ENCODE measurements at places on chromosomes 4 and X. TPM values are rescaled to one million over a fixed set of nuclear protein-coding genes. Genes with fewer than 3 reads are reported as not detected.

- no peaks in the 10 kb centered on the region for H3K27me3 ChIP-seq
- no peak overlapping the region for H3K27ac ChIP-seq
These were observed 485.5 kb downstream of the NAF1 start for GRCh38 chr4:162681212-162681611.

GRCh38 chr4:15078682-15079642, 76.7 kb downstream of the CPEB2 start:
- no peaks in the 10 kb centered on the region for H3K36me3 ChIP-seq
- peak overlapping the region; percentile 13 for H3K27ac ChIP-seq
- DNase-seq: no peak

- H3K36me3 ChIP-seq: no peaks in the 10 kb centered on the region
- H3K4me1 ChIP-seq: no peaks in the 10 kb centered on the region
- H3K27ac ChIP-seq: no peak overlapping the region
- no peak for DNase-seq
- no peaks in the 10 kb centered on the region for H3K27me3 ChIP-seq
- H3K4me3 ChIP-seq: no peak overlapping the region
These were observed 47.8 kb downstream of the CRLF2 start for GRCh38 chrX:1164322-1165288.

- DNase-seq: no peak
- no peak overlapping the region for H3K27ac ChIP-seq
- H3K36me3 ChIP-seq: no peaks in the 10 kb centered on the region
- H3K4me1 ChIP-seq: no peaks in the 10 kb centered on the region
- no peaks in the 10 kb centered on the region for H3K27me3 ChIP-seq
- no peak overlapping the region for H3K4me3 ChIP-seq
These were observed 208.9 kb downstream of the FAM47A start for GRCh38 chrX:33923262-33923661.

DNA sequence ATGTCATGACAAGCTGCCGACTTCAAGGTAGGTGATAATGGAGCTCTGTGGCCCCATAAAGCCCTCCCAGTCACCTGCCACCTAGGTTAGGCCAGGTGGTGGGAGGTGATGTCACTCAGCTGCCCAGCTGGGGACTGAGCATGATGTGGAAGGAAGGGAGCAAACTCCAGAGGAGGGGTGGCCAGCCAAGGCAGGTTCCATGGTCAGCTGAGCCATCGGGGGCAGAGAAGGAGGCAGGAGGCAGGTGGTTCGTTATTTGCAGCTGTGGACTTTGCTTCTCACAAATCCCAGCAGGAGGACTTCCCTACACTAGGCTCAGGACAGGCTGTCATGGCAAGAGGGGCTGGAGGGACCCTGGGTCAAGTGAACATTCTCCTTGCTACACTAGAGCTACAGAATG, 2.1 kb downstream of the CCDC120 start:
- H3K4me3 ChIP-seq: no peak overlapping the region
- H3K27ac ChIP-seq: no peak overlapping the region
- no peaks in the 10 kb centered on the region for H3K4me1 ChIP-seq
- no peaks in the 10 kb centered on the region for H3K27me3 ChIP-seq

DNA sequence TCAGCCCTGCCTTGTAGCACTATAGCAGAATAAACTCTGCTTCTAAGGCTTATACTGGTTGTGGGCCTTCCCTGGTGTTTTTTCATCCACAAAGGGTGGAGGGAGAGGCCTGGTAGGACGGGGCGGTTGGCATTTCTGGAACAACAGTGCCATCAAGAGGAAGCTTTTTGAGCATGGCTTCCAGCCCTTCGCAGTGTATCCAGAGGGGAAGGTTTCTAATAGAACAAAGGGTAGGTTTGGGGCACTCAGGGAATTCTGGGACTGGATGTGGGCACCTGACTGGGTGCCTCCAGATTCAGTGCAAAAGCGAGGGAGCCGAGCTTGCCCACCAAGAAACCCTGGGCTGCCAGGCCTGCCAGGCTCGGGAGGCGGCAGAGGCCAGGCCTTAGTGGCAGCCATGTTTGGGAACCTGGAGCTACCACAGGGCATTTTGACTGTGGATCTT, 229.6 kb upstream of the AGTR2 start:
- DNase-seq: no peak
- no peaks in the 10 kb centered on the region for H3K36me3 ChIP-seq
- no peak overlapping the region for H3K4me3 ChIP-seq
- no peaks in the 10 kb centered on the region for H3K4me1 ChIP-seq

GRCh38 chrX:20143111-20143510, 1.5 kb upstream of the EIF1AX start:
- DNase-seq: no peak
- no peaks in the 10 kb centered on the region for H3K4me1 ChIP-seq
- peak overlapping the region; percentile 44 for H3K27ac ChIP-seq
- H3K27me3 ChIP-seq: no peaks in the 10 kb centered on the region
- H3K4me3 ChIP-seq: no peak overlapping the region

DNA sequence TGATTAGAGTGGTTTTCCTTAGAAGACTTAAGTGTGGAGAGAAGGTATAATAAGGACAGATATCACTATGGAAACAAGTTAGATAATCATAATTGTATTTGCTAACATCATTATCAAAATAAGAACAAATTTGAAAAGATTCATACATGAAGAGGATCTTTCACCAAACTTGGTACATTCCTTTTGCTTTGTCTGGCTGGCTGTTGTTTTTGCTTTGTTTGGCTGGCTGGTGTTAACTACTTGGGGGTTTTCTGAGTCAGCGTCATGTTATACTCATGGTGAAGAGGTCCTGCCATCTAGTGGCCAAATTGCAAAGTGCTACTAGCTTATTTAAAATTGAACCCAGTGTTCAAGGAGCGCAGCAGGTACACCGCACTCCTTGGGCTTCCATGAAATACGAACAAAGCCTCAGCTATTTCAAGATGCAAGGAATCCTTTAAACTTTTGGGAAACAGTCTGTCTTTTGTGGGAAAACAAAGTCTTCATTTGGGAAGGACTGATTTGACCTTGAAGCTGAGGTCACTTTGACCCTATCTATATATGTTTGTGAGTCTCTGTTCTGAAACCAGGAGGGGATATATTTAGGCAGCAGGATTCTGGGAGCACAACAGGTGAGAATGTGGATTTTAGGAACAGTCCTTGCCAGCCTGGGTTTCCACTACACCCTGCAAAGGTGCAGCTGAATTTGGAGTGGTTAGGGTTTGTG, 129.7 kb downstream of the PLS3 start:
- DNase-seq: peak; percentile 23
- H3K36me3 ChIP-seq: no peaks in the 10 kb centered on the region
- no peaks in the 10 kb centered on the region for H3K4me1 ChIP-seq
- H3K27ac ChIP-seq: peak overlapping the region; percentile 78
- no peaks in the 10 kb centered on the region for H3K27me3 ChIP-seq

DNA sequence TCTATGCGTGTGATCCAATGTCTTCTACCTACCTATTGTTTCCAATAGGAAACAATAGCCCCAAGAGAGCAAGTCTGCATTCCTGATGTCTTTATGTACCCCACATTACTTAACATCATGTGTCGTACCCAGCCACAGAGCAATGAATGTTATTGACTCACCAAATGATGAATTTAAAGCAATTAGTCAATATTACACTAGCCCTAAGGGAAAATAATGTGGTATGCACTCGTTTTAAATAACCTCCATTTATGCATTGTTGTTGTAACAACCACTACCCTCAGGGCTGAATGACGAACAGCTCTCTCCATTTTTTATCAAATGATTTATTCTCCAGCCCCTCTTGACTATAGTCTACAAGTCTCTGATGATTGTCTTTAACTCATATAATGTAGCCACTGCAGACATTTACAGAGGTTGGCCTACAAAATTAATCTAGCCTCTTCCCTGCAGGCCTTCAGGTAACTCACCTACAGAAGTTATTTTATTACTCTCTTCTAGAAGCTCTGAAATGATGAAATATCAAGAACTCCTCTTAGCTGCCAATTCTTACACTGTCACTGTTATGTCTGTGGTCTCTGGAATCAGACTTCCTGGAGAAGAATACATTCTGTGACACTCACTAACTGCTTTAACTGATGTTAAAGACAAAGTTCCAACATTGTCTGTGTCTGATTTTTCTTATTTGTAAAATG, 601.7 kb upstream of the GRIA3 start:
- H3K36me3 ChIP-seq: no peaks in the 10 kb centered on the region
- no peak overlapping the region for H3K27ac ChIP-seq
- no peaks in the 10 kb centered on the region for H3K27me3 ChIP-seq
- no peak for DNase-seq

- no peak overlapping the region for H3K4me3 ChIP-seq
- H3K27me3 ChIP-seq: no peaks in the 10 kb centered on the region
- no peak for DNase-seq
- H3K4me1 ChIP-seq: no peaks in the 10 kb centered on the region
These were observed 368.7 kb upstream of the FTHL17 start for GRCh38 chrX:31440546-31440945.

DNA sequence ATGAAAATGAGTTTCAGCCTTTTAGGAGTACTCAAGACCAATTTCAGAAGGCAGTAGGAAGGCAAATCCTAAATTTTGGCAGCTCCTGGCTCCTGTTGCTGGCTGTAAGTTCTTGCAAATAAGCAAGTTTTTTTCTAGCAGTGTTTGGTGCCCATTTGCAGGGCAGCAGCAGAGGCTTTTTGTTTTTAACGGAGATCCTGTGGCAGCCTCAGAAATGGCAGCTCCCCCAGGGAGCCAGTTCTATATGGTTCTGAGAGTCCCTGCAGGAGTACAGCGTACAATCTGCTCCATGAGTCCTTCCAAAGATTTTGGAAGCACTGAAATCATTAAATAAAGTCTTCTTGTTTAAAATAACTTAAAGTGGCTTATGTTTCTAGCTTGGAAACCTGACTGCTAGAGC, 171.9 kb downstream of the NDST4 start:
- no peaks in the 10 kb centered on the region for H3K27me3 ChIP-seq
- DNase-seq: no peak
- no peaks in the 10 kb centered on the region for H3K36me3 ChIP-seq
- H3K27ac ChIP-seq: no peak overlapping the region
- H3K4me3 ChIP-seq: no peak overlapping the region

- H3K27ac ChIP-seq: no peak overlapping the region
- H3K36me3 ChIP-seq: no peaks in the 10 kb centered on the region
- H3K4me3 ChIP-seq: no peak overlapping the region
- no peaks in the 10 kb centered on the region for H3K4me1 ChIP-seq
- DNase-seq: no peak
- H3K27me3 ChIP-seq: no peaks in the 10 kb centered on the region
These were observed 762.4 kb downstream of the DMD start for GRCh38 chrX:32448945-32449344.

- no peak overlapping the region for H3K4me3 ChIP-seq
- no peak for DNase-seq
- H3K27ac ChIP-seq: no peak overlapping the region
- no peaks in the 10 kb centered on the region for H3K27me3 ChIP-seq
- H3K36me3 ChIP-seq: peaks cover 22% of the 10 kb centered on the region
These were observed 10.3 kb downstream of the PLCXD1 start for GRCh38 chrX:291411-291901.

DNA sequence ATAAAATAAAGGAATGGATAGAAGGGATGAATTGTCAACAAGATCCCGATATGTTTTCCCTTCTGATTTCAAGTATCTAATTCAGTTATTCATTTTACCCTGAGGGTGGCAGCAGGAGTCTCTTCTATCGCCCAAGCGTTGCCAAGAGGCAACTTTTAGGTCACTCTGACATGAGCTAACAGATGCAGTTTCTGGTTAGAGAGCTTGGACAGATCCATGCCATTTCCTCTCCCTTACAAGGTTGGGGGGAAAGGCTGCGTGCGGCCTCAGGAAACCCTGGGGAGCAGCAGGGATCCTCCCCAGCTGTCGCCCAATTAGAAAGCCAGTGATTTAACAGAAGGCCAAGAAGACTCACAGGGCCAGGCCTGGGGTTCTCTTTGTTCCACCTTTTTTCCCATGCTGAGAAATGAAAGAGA, 35.3 kb upstream of the WAS start:
- no peaks in the 10 kb centered on the region for H3K4me1 ChIP-seq
- no peaks in the 10 kb centered on the region for H3K27me3 ChIP-seq
- no peak for DNase-seq
- no peak overlapping the region for H3K27ac ChIP-seq
- H3K4me3 ChIP-seq: no peak overlapping the region

DNA sequence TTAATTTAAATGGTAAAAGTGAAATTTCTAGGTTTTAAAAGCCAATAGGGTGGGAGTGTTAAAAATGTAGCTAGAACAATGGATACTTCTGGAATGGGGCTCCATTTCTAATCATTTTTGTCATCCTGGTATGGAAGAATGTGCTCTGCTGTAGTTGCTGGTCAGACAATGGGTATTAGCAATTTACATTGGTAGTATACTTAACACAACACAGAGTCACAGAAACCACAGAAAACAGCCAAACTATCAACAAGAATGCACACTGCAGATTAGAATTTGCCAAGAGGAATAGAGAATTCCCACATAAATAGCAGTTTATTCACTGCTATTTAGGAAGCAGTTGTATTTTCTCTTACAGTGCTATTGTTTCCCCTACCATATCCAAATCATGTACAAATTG, 319.6 kb downstream of the PPP3CA start:
- H3K4me1 ChIP-seq: no peaks in the 10 kb centered on the region
- H3K4me3 ChIP-seq: no peak overlapping the region
- no peaks in the 10 kb centered on the region for H3K27me3 ChIP-seq
- no peak overlapping the region for H3K27ac ChIP-seq
- DNase-seq: no peak

GRCh38 chrX:48003367-48003757, 427 bp downstream of the ZNF182 start:
- no peaks in the 10 kb centered on the region for H3K4me1 ChIP-seq
- H3K36me3 ChIP-seq: no peaks in the 10 kb centered on the region
- no peaks in the 10 kb centered on the region for H3K27me3 ChIP-seq
- H3K27ac ChIP-seq: peak overlapping the region; percentile 64
- DNase-seq: no peak
- H3K4me3 ChIP-seq: peak overlapping the region; percentile 77

DNA sequence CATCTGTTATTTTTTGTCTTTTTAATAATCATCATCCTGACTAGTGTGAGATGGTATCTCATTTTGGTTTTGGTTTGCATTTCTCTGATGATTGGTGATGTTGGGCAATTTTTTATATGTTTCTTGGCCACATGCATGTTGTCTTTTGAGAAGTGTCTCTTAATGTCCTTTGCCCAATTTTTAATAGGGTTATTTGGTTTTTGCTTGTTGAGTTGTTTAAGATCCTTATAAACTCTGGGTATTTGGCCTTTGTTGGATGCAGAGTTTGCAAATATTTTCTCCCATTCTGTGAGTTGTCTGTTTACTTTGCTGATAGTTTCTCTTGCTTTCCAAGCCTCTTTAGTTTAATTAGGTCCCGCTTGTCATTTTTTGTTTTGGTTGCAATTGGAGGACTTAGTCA, 152.1 kb upstream of the MED14 start:
- no peaks in the 10 kb centered on the region for H3K27me3 ChIP-seq
- H3K4me1 ChIP-seq: no peaks in the 10 kb centered on the region
- H3K36me3 ChIP-seq: no peaks in the 10 kb centered on the region
- no peak overlapping the region for H3K4me3 ChIP-seq
- DNase-seq: no peak

GRCh38 chr4:6728320-6729029, 12.5 kb downstream of the BLOC1S4 start:
- H3K36me3 ChIP-seq: no peaks in the 10 kb centered on the region
- H3K4me3 ChIP-seq: no peak overlapping the region

Gene CFAP97
- total RNA-seq: 62.2 TPM

Gene DCAF4L1
- 0.14 TPM for total RNA-seq

Gene PDE6B
- total RNA-seq: 1.8 TPM

Gene GDPD2
- total RNA-seq: not detected

Gene ETNPPL
- total RNA-seq: not detected

Gene PCDH7
- total RNA-seq: 435 TPM

Gene TMEM156
- not detected for total RNA-seq

Gene PNMA6A
- total RNA-seq: 8.1 TPM

Gene F9
- total RNA-seq: 0.28 TPM

Gene CXorf49
- total RNA-seq: not detected

Gene ABLIM2
- total RNA-seq: 28.6 TPM

Gene DGAT2L6
- not detected for total RNA-seq

Gene NLRP2B
- 0.14 TPM for total RNA-seq

Gene HPGD
- total RNA-seq: 3.4 TPM

Gene SPARCL1
- total RNA-seq: 2,315 TPM

Gene ATP2B3
- total RNA-seq: 0.68 TPM

Gene MGST2
- 35.5 TPM for total RNA-seq

Measured in thoracic aorta (tissue), 2 donors.